ENCODE measurements at places on chromosomes 12 and 14. TPM values are rescaled to one million over a fixed set of nuclear protein-coding genes. Genes with fewer than 3 reads are reported as not detected.
A peak's percentile ranks its signal among the peaks of the same experiment; 100 is the strongest.

GRCh38 chr12:7171854-7172253, 17.6 kb upstream of the PEX5 start:
- no peak for DNase-seq

DNA sequence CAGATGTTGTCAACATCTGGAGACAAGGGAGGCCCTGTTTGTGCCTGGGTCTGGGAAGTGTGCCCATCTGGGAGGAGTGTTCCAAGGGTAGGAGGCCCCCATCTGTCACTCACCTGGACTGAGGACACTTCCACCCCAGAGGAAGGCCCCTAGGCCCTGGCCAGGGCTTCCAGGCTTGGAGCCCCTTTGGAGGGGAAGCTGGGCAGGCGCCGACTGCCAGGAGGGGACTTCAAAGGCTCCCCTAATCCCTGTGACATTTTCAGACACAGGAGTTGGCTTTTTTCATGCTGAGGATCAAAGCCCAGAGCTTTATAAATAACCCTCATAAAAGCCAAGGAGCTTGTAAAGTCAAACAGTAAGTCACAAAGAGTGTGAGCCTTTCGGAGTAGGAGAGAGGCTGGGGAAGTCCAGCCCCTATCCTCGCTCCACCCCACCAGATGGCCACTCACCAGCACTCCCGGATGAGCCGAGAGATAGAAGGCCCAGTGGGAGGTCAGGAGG, 17.6 kb upstream of the FAM222A start:
- no peak for DNase-seq

DNA sequence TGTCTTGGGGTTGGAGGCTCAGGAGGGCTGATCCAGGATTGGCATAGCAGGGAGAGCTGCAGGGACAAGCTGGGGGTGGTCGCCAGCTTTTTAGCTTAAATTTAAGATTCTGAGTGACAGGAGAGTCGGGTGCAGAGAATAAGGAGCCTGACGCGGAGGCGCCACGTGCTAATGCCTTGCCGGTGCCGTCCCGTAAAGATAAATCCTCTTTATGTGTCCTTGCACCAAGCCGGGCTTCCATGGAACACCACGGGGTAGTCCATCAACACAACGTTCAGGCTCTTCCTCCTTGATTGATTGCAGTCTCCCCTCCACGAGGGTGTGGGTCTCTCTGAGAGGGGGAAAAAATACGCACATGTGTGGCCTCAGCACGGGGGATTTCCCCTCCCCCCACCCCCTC, 3.9 kb downstream of the DLK1 start:
- DNase-seq: no peak

- no peak for DNase-seq
Observed at GRCh38 chr12:108884116-108885012, 4.5 kb downstream of the DAO start.

DNA sequence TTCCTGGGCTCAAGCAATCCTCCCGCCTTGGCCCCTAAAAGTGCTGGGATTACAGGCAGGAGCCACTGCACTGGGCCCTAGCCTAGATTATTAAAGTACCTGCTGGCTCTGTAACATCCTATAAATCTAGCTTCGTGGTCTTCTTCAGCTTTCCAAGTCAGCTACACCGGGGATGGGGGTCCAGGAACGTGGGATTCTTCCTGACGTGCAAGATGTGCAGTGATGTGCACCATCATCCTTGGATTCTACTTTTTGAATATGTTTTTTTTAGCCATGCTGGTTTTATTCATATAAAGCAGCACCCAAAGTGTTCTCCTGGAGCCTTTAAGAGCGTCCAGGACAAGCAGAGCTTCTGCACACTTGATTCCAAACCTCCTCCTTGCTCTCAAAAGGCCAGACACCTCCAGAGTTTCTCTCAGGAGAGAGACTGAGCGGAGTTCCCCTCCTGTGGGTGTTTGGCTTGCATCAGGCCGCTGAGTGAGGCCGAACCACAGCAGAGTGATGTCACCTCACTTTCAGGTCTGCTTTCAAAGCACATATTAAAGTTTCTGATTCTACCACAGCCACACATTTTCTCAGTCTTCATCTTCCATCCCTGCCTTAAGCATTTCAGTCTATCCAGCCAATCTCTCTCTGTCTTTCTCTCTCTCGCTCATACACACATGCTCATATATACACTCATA, 33.4 kb downstream of the VCPKMT start:
- DNase-seq: peak; percentile 86

DNA sequence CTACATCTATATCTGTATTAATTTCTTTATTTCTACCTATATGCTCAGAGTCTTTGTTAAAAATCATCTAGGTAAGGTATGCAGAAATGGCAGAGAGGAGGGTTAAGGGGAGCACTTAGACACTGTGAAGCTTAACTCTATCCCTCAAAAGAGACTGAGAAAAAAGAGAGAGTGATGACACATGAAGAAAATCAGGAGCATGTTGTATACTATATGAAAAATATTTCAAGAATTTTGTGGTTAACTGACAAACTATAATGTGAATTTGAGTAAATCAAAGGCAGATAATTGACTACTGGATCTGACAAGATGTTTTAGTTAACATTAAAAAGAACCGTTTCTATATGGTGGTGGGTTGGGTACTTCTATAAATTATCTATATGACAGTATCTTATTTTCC, 1814.2 kb upstream of the SEL1L start:
- peak; percentile 31 for DNase-seq

Gene CATSPERB
- not detected for polyA plus RNA-seq

- peak; percentile 6 for DNase-seq
Observed at GRCh38 chr12:20264608-20265114, 103.7 kb upstream of the PDE3A start.

Gene CCDC198
- polyA plus RNA-seq: not detected

DNA sequence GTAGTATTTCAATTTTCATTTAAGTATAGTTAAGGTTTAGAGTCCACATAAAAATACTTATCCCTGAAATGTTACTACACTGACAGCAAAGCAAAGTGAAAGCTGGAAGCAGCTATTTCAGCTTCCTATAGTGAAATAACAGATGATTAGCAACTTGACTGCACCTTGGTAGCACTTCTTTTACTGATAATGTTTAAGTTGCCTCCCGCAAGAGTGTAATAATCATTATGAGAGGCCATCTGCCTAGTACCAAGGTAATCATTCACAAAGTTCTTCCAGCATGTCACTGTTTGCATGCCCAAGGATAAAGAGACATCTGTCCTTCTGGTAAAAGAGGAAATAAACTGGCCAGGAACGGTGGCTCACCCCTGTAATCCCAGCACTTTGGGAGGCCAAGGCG, 69.8 kb downstream of the LIN7A start:
- no peak for DNase-seq

Gene NID2
- 278 TPM for polyA plus RNA-seq

DNA sequence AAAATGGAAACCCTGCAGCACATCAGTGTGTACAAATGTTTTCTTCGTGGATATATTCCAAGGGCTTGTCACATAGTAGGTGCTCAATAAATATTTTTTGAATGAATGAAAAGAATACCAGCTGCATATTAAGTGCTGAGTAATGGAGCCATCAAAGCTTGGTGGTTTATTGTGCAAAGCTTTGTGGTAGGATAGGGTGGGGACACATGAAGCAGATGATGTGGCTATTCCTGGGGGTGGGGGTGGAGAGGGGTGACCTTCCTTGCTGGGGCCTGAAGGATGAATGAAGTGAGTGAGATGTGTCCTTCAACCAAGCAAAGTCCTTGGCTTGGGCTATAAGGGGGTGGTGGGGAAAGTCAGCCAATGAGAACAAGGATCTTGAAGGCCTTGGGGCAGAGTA, 4.3 kb upstream of the KRT81 start:
- no peak for DNase-seq

DNA sequence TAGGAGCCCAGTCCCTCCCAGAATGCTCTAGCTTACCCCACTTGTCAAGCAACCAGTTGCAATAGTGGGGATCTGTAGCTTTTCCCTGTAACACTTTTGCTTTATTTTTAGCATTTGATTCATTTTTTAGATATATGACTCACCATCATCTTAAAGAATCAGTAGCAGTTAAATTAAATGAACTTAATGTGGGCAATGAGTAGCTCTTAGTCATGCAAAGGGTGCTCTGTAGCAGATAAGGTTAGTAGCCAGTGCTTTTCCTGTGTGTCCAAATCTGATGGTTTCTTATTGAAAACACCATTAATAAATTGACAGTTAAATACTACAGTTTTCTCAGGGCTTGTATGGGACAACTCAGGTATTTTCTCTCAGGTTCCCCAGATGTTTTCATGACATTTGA, 311.8 kb downstream of the RERGL start:
- DNase-seq: no peak

DNA sequence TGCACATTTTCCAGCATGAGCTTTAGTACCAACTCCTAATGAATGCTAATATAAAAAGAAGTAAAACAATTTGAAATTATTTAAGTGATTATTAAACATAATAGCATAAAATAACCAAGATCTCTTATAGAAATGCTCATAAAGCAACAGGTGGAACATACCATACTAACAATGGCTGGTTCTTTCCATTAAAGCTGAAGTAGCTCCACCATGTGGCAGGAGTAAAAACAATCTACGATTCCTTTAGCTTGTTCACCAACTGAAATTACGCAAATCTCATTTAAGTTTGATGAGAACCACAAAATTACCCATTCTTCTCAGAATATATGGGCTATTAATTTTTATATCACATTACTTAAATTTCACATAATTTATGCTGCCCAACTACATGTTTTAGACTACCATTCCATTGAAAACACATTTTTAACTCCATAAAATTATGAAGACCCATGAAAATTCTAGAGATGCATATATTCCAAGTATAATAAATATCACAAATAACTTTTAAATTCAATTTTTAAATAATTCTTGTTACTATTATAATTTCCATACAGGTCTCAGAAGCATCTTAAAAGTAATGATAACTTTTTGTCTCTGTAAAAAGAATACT, 213.6 kb downstream of the DAD1 start:
- DNase-seq: peak; percentile 68

DNA sequence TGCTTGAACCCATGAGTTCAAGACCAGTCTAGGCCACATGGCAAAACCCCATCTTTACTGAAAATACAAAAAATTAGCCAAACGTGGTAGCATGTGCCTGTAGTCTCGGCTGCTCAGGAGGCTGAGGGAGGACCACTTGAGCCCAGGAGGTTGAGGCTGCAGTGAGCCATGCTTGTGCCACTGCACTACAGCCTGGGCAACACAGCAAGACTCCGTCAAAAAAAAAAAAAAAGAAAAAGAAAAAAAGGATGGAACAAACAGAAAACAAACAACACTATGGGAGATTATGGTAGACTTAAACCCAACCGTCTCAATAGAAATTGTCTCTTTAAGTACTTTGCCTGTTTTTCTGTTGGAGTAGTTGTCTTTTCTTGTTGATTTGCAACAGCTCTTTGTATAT, 36.4 kb downstream of the PYM1 start:
- no peak for DNase-seq

- DNase-seq: peak; percentile 70
Observed at GRCh38 chr12:132445884-132446632, 43.9 kb upstream of the FBRSL1 start.

DNA sequence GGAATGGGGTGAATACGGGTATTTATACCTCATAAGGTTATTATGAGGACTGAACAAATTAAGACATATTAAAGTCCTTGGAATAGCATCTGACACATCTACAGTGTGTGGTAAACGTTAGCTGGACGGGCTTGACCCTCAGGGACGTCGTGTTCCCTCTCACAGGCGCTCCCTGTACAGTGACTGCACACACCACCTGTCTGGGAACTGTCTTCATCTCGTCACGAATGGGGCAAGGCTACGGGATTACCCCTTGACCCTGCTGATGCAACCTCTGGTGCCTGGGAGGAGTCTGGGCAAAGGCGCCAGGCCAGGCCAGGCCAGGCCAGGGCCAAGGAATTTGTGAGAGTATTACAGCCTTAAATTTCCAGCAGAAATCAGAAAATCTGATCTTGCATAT, 191.1 kb downstream of the CALM1 start:
- DNase-seq: no peak

Gene GPATCH2L
- 15.6 TPM for polyA plus RNA-seq

GRCh38 chr12:851913-852312, 97.6 kb downstream of the RAD52 start:
- peak; percentile 86 for DNase-seq

DNA sequence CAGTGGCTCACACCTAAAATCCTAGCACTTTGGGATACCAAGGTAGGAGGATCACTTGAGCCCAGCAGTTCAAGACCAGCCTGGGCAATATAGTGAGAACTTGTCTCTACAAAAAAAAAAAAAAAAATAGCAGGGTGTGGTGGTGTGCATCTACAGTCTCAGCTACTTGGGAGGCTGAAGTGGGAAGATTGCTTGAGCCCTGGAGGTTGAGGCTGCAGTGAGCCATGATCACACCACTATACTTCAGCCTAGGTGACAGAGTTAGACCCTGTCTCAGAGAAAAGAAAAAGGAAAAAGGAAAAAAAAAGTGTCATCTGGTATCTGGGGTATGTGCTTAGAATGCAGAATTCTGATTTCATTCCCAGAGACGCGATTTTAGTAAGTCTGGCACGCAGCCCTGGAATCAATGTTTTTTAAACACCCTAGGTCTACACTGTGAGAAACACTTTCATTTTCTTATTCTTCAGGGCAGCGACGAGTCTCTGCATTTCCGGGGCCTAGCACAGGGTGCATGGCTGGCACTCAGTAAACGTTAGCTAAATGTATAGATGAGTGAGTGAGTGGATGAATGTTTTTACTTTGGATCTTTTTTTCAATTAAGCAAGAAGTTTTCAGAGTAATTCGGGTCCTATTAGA, 243.8 kb upstream of the PWP1 start:
- peak; percentile 46 for DNase-seq

GRCh38 chr14:98229656-98230366, 1042.2 kb downstream of the BCL11B start:
- DNase-seq: no peak

DNA sequence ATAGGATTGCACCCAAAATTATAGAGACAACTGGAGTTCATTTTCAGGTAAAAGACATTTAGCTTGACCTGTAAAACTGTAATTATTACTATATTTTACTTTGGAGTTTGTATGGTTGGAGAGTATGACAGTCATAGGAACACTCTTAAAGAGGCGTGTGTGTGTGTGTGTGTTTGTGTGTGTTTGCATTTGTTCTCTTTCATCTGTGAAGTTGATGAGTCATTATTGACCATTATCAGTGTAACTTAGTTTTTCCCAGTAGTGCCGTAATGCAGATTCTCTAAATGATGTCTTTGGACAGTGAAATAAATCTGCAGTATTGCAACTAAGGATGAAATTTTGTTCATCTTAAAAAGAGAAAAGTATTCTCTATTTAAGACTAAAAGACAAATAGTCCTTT, 13.0 kb downstream of the WASHC4 start:
- DNase-seq: peak; percentile 16

Gene A2M
- polyA plus RNA-seq: 3.6 TPM

Gene SLC38A4
- polyA plus RNA-seq: 2.3 TPM
